Iris pigment epithelial cell (primary cell): ENCODE measurements at places on chromosomes 1 and 21.

- no peak for DNase-seq
Observed at GRCh38 chr1:2850502-2850901, 49.0 kb upstream of the TTC34 start.

GRCh38 chr1:64983110-64983509 lies 16.8 kb upstream of the JAK1 start:
- DNase-seq: peak; percentile 91

GRCh38 chr1:198472119-198472518 lies 68.4 kb downstream of the ATP6V1G3 start:
- no peak for DNase-seq

- DNase-seq: no peak
Observed at GRCh38 chr1:28326515-28326914, 2.3 kb upstream of the MED18 start.

- DNase-seq: no peak
Observed at GRCh38 chr1:194339471-194339870, 1153.1 kb upstream of the B3GALT2 start.
